Bronchial epithelial cell (primary cell): ENCODE measurements at places on chromosomes 5 and 9.

DNA sequence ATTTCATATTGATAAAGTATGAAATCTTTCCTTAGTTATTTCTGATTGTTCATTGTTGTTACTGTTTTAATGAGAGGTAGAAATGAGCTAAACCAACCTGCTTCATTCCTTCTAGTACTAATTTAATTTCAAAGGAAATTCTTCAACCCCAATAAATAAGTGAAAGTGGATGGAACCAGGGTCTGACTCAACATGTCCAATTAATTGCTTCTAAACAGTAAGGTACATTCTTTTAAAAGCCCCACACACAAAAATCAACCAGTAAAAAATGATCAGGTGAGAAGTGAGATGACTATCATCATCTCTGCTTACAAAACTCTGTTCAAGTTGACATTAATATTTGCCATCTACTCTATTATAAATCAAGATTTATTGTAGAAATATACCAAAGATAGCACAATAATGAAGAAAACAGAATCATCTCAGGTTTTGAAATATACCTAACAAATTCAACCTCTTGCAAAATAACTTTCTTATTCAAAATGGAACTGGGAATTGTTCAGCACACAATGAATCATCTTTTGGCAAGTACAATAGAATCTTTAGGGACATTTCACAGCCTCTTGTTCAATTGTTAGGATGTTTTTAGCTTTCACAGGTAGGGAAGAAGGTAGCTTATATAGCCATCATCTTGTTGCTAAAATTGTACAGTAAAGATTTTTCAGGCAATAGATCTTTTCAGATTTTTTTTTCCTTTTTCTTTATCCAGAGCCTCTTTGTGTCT lies 114.5 kb downstream of the RPS23 start:
- peak; percentile 81 for DNase-seq

DNA sequence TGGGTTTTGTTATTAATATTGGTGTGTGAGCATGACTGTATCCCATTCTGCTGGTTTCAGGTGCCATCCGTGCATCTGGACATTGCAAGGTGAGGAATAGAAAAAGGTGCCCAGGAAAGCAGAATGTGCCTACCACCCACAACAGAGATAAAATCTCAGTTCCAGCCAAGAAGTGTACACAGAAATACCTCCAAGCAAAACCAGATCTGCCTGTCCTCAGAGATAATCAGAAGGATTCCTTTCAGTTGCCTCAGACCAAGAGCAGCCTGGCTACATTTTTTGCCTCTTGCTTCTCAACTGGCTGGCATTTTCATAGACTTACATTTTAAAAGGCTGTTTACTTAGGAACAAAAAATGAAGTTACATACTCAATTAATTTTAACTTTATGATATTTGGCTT lies 12.1 kb upstream of the ABLIM3 start:
- DNase-seq: peak; percentile 48

DNA sequence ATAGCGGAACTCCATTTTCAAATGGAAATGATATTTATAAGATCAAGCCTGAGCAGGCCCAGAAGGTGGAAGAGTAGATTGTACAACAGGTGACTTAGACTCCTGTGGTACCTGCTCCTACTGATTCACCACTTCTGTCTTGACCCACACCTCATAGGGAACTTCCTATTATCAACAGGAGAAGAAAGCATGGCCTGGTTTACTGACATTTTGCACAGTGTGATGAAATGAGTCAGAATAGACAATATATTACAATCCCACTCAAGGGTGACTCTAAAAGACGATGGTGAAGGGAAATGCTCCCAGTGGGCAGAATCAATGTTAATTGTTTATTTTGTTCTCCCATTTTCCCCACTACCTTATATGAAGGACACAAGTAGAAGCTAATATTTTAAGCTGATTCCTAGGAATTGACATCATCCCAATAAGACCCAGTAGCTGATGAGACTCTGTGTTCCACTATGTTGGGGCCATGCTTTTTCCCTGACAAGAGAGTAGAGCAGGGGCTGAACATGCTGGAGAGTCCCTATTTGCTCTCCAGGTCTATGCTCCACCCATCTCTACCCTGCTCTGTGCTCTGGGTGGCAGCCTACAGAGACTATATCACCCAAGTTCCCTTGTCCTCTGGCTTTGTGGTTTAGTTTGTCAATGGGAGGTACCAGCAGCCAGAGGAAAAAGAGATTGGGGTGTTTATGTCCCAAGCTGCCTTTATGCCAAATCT lies 163.4 kb upstream of the FSTL4 start:
- DNase-seq: peak; percentile 21

DNA sequence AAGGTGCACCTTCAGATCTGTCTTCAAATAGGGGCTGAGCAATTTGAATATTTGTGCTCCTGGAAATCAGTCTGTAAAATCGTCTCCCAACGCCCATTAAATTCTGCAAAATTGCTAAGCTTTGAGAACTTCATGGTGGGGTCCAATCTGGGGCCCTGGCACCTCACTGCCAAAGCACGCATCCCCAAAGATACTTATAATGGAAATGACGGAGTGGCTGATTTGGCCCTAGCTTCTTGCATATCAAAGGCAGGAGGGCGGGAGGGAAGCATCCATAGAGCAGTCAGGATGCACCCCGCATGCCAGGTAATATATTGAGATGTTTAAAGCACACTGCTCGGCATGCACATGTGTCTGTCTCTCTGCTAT lies 422.3 kb downstream of the EBF1 start:
- DNase-seq: no peak

DNA sequence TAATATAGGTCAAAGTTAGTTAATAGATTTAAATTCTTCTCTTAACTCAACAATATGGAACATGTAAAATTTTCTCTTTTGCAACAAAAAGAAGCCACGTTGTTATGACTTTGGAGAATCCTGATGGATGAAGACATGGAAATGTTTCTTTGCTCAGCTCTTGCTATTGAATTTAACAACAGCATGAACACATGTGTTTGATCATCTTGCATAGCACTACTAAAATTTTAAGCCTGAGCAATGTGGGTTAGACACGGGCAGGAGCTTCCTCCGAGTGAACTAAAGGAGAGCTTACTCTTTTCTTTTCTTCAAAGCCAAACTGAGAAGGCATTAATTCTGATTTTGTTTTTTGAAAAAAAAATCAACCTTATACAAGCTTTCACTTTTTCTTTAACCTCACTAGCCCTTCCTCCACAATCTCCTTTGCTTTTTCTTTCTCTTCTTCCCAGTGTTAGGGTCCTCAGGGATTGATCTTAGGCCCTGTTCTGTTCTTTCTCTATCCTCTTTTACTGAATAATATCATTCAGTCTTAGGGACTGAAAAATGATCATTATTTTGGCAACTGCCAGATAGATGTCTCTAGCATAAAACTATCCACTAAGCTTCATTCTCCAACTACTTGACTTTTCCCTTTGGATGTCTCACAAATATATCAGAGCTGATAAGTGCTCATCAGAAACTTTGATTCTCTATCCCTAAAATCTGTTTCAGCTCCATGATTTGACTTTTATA lies 36.9 kb downstream of the ADAMTS19 start:
- DNase-seq: no peak

- DNase-seq: no peak
Observed at GRCh38 chr9:122086873-122087272, 6.2 kb downstream of the TTLL11 start.

- DNase-seq: no peak
Observed at GRCh38 chr9:90064248-90064647, 459.4 kb downstream of the GADD45G start.

DNA sequence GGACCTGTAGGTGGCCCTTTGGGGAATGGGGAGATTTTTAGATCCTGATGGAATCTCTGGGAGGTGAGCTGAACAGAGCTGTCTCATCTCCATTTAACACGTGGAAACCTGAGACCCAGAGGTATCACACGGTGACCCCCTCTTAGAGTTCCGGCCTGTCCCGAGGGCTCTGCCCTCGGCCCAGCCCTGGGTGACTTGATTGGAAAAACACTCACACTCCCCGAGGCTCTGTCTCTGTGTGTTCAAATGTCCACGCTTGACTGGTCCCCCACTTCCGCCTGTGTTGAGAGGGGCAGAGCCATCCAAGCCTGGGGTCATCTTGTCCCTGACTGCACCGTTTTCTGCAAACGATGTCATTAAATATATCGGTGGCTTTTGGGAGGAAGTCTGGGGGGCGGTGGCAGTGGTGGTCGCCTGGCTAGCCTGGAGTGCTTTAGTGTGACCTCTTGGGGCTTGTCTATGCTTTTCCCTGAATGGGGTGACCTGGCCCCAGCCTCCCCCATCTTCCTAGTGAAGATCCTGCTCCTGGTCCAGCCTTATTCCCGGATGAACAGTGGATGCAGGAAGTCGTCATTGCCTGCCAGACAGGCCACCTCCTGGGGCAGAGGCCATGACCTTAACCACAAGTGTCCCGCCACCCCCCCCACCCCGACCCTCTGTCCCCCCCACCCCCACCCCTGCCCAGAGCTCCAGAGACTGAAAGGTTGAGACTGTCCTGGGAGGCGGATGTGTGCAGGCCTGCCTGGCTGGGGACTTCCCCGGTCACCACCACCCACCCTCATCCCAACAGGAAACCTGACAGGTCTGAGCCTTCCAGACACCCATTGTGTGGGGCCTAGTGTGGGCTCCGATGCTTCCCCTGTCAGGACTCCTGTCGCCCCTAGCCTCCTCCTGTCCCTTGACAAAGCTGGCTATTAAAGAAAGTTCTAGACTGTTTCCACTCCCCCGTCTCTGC lies 5.3 kb upstream of the DAB2IP start:
- peak; percentile 30 for DNase-seq

DNA sequence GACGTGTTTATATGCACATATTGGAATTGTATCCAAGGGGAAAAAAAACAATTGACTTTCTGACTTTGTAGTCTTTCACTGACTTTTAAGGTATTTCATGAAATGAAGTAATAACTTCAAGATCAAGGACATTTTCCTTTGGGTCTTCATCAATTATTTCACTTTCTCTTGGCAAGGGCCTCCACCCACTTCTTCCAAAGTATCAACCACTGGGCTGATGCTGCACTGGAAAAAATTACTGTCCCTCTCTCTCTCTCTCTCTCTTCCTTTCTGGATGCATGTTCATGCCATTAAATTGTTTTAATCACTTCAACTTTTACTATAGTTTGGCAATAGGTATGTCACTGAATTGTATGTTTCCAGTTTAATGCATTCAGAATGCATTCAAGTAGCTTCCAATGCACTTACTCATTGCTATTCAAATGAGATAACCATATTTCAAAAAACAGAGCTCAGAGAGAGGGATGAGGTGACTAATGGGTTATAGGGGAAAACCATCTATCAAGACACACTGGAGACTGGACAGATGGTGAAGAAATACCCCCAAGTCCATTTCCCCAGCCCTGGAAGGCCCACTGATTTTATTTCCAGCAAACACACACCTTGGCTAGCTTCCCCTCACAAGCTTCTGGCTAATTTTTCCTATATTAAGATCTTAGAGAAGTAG lies 585.3 kb downstream of the EBF1 start:
- DNase-seq: peak; percentile 78

- DNase-seq: no peak
Observed at GRCh38 chr5:5146530-5147160, 6.5 kb downstream of the ADAMTS16 start.

DNA sequence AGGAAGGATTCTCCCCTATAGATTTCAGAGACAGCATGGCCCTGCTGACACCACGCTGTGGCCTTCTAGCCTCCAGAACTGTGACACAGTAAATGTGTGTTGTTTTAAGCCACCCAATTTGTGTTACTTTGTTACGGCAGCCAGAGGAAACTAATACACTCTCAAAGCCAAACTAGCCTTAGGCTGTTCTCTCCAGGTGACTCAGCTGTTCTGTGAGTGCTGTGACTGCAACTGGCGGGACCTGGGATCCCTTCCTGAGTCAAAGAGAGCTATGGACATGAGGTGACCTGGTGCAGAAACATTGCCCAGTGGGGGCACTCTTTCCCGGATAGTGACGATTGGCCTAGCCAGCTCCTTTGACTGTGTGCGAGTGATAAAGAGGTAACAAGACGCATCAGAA lies 14.0 kb upstream of the MLANA start:
- peak; percentile 37 for DNase-seq
